ENCODE measurements at places on chromosomes 12 and 14.

- DNase-seq: no peak
These were observed 448.7 kb upstream of the OR4E1 start for GRCh38 chr14:22122227-22122818.

DNA sequence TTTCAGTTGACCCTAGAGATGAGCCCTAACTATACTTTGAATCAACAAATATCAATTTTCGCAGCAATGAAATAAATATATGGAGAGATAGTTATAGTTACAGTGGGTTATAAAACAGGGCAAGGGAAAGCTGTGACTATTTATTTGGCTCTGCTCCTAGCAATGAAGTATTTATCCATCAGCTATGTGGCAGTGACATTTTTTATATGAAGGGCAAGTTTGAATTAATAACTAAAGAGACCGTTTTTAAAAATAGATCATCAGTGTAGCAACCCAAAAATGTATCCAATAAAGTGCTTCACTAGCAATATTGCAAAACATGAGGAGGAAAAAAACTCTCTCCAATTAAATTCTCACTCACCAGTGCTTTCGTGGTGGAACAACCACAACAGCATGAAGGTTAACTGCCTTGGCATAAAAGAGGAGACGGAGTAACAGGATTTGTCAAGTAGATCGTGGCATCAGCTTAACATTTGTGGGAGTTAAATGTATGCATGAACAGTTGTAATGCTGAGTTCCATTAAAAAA is 58.1 kb upstream of the NUDT4 start:
- DNase-seq: no peak

- no peak for DNase-seq
These were observed 4.0 kb downstream of the MYL2 start for GRCh38 chr12:110916295-110916875.

- DNase-seq: no peak
These were observed 20.0 kb upstream of the TCP11L2 start for GRCh38 chr12:106282457-106283097.

DNA sequence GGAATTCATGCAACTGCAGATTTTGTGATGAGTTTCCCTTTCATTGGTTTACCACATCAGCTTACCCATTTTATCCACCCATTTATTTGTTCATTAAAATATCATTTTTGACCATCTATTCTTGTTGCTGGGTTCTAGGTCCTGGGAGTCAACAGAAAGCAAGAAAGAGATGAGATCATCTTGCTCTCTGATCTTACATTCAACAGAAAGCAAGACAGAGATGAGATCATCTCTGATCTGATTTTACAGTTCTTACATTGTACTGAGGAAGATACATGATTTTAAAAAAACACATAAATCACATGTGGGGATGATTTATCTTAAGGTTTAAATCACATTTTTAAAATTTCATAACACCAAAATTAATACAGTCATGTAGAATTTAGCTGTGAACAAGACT is 2.3 kb downstream of the TAS2R46 start:
- DNase-seq: no peak

GRCh38 chr14:51653079-51653774 is 1.5 kb downstream of the FRMD6 start:
- DNase-seq: no peak

DNA sequence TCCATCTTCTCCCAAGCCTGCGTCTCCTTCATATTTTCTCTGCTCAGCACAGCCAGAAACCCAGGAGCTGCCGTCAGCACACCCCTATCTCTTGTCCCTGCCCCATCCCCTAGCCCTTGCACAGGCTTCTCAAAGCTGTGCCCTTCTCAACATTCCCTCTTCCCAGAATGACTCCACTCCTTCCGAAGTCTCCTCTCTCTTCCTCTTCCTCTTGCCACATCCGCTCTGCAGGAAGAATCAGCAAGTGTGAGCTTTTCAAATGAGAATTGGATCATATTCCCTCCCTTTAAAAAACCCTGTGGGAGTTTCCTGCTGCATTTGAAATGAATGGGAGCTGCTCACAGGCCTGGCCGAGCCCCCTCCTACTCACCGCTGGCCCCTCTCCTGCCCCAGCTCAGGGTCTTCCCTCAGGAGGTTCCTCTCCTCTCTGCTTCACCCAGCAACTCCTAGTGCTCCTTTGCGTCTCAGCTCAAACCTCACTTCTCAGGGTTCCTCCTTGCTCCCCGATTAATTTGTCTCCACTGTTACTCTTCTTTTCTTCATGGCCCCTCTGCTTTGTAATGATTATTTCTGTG is 528.5 kb upstream of the CCDC196 start:
- no peak for DNase-seq

DNA sequence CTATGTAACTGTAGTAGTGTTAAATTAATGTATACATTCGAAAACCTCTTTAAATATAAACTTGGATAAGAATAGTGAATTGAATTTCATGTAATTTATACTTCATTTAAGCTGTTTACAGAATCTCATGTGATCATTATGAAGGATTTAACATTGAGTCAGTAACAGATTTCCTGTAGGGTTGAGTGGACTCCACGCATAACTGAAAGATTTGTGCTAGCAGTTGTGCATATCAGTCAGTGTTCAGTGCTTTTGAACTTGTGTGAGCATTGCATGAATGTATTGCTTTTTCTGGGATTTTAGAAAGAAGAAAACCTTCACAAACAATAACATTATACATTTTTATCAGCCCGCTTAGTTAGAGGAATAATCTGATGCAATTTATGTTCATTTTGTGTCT is 1435.3 kb downstream of the LRFN5 start:
- DNase-seq: no peak

- no peak for DNase-seq
These were observed 9.2 kb upstream of the GOLGA3 start for GRCh38 chr12:132837693-132838409.

DNA sequence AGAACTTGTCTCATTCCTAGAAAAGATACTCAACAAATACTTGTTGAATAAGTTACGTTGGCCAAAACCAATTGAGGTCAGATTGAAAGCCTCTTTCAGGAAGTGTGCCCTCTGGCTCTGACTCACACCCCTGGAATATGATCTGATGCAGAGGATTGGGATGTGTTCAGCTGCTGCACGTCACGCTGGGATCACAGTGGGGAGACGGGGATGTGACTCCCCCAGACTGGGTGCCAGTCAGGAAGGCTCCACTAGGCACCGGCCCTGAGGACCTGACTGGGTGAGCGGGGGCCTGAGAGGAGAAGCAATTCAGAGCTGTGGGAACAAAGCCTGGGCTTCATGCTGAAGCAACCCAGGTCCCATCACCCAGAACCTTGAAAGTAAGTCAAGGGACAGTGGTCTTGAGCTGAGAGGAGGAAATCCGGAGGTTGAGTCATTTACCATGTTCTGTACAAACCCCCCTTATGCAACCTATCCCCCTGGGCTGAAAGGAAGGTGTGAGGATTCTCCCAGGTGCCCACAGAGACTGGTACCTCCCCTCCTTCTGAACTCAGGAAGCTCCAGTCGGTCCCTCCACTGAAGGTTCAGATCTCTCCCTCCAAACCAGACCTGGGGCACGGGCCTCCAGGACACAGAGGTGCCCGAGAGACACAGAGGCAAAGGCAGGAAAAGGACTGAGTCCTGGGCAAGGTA is 3.9 kb downstream of the CEBPE start:
- DNase-seq: peak; percentile 90

- DNase-seq: no peak
These were observed 839 bp downstream of the CLEC9A start for GRCh38 chr12:10031321-10031720.

DNA sequence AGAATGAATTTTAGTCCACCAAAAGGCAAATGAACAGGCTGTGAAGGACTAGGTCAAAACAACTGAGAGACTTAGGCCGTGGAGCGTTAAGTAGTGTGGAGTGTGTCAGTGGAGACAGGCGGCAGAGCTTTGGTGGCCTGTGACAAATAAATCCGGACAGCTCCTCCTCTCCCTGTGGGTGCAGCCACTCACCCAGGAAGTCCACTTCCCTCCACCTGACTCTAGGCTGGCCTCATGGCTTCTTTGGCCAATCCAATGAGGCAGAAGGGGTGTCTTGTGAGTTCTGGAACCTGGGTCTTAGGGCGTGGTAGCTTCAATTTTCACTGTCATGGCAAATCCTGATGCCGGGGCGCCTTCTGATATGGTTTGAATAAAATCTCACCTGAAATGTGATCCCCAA is 180.9 kb upstream of the C14orf180 start:
- no peak for DNase-seq

- DNase-seq: no peak
These were observed 53.3 kb downstream of the RBM19 start for GRCh38 chr12:113912760-113913329.

DNA sequence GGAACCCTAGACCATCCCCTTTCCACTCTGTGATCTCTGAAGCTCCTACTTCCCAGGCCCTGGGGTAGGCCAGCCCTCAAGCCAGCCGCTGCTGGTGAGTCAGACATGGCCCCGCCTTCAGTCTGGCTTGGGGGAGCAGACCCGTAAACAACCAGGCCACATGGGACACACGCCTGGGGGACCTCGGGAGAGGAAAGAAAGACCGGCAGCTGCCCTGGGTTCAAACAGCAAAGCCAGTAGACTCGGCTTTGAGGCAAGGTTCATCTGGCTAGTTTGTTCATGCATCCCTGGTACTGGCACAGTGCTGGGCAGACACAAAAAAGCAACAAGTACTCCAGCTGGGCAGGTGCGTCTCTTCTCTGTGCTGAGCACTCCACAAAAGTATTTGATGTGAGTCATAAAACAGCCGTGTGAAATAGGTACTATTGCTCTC is 101.9 kb downstream of the SETD3 start:
- no peak for DNase-seq

DNA sequence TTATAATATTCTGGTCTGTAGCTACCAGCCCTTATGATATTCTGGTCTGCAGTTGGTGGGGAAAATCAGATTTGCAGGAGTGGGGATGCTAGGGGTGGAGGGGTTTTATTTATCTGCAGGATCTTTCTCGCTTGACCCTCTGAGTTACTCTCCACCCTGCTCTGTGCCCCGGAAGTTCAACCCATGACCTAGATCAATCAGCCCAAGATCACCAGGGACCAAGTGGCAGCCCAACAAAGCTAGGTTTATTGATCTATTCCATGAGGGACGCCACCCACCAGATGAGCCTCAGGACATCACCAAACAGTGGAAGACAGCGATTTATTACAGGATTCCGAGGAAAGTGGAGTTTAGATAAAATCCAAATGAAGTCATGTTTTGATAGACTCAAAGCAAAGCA is 25.8 kb upstream of the C12orf76 start:
- peak; percentile 10 for DNase-seq

- no peak for DNase-seq
These were observed 73.4 kb upstream of the EEA1 start for GRCh38 chr12:93002293-93003054.

DNA sequence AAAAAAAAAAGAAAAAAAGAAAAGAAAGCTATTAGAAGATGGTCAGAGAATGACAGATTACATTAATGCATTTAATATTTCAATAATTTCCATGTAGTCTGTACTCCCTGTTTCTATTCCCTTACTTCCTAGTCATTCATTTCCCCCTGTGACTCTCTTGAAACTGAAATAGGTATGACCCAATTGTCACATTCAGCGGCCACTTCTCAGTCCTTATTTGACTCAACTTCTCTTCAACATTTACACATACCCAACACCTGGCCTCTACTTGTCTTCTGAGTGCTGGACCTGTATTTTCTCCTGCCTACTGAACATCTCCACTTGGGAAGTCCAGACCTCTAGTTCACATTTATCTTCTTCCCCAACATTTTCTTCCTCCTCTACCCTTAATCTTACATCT is 7.2 kb downstream of the EEA1 start:
- DNase-seq: no peak

DNA sequence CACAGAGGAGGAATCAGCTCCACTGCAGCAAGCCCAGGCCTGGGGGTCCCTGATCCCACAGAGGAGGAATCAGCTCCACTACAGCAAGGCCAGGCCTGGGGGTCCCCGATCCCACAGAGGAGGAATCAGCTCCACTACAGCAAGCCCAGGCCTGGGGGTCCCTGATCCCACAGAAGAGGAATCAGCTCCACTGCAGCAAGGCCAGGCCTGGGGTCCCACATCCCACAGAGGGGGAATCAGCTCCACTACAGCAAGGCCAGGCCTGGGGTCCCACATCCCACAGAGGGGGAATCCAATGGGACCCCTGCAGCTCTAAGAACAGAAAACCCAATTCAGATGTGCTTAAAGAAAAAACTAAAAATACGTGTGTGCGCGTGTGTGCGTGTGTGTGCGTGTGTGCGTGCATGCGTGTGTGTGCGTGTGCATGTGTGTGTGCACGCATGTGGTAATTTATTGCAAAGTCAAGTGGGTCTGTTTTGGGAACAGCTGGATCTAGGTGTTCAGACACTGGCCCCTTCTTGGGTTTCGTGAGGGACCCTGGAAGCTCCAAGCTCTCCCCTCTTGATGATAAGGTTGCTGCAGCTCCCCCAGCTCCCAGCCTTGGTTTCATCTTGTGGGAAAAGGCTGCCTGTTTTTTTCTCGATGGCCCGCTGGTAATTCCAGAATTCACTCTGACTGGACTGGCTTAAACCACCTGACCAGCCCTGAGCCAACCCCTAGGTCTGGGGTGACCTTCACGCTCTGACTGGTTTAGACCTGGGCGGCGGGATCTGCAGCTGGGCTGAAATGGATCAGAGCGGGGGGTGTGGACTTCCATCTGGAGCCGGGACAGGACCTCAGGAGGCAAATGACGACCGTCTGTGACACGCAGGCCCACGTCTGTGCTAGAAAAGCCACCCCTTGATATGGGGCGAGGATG is 47.1 kb downstream of the GALNT9 start:
- DNase-seq: no peak

- no peak for DNase-seq
These were observed 6.1 kb downstream of the FRMD6 start for GRCh38 chr14:51657762-51658161.

DNA sequence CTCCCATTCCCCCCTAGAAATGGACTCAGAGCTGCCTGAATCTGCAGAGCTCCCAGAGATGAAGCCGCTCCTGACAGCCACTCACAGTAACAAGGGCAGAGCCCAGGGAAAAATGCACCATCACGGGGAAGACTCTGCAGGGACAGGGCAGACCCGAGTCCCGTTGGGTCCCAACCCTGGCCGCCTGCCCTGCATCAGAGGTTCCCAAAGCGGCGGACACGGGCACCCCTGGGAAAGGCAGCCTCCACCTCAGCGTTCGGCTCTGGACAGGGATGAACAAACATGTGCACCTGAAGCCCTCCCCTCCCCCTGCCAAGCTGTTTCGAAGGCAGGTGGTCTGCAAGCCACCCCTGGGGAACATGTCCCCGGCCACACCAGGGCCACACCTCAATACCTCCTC is 320.4 kb downstream of the ADGRD1 start:
- peak; percentile 75 for DNase-seq

- DNase-seq: no peak
These were observed 241.4 kb downstream of the PHLDA1 start for GRCh38 chr12:75790219-75790618.

- DNase-seq: no peak
These were observed 11.3 kb upstream of the GNG2 start for GRCh38 chr14:51849097-51849496.

- DNase-seq: no peak
These were observed 37.9 kb downstream of the TSPAN9 start for GRCh38 chr12:3115078-3115477.

- DNase-seq: no peak
These were observed 636 bp downstream of the GOLGA3 start for GRCh38 chr12:132827763-132828703.

GRCh38 chr12:100901266-100901665 is 106.7 kb downstream of the ANO4 start:
- DNase-seq: no peak

Data from posterior vena cava (tissue), 2 donors.